Pancreas (tissue), 10 donors: ENCODE measurements at places on chromosomes 5 and 9. TPM values are rescaled to one million over a fixed set of nuclear protein-coding genes. Genes with fewer than 3 reads are reported as not detected.

Gene CA9
- polyA plus RNA-seq, result 9.2 TPM

GRCh38 chr5:169895926-169896325, 84.4 kb downstream of the INSYN2B start:
- no peak for DNase-seq
- no peaks in the 10 kb centered on the region for H3K36me3 ChIP-seq
- H3K27ac ChIP-seq, result no peak overlapping the region
- no peaks in the 10 kb centered on the region for H3K27me3 ChIP-seq
- H3K4me1 ChIP-seq, result no peaks in the 10 kb centered on the region

Gene STK32A
- 2.5 TPM for polyA plus RNA-seq

DNA sequence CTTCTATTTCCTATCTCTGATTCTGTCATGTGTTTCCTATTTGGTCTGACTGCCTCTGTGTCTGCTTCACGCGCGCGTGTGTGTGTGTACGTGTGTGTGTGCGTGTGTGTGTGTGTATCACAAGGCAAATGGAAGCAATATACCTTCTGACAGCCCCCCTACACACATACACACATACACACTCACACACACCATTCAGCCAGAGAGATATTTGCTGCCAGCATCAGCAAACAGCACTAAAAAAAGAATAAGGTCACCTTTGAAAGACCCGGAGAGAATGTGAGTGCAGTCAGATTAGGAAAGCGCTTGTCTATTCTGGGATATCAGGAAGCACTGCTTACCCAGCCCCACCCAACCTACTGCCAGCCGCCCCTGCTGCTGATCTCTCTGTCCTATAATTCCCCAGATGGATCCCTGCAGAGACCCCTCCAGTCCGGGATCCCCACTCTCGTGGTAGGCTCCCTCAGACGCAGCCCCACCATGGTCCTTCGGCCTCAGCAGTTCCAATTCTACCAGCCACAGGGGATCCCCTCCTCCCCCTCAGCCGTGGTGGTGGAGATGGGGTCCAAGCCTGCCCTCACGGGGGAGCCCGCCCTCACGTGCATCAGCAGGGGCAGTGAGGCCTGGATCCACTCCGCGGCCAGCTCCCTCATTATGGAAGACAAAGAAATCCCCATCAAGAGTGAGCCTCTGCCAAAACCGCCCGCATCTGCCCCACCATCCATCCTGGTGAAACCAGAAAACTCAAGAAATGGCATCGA, 45.7 kb downstream of the PLAC8L1 start:
- H3K4me1 ChIP-seq, result no peaks in the 10 kb centered on the region
- H3K27me3 ChIP-seq, result no peaks in the 10 kb centered on the region
- H3K4me3 ChIP-seq, result no peak overlapping the region
- DNase-seq, result no peak
- no peaks in the 10 kb centered on the region for H3K36me3 ChIP-seq

DNA sequence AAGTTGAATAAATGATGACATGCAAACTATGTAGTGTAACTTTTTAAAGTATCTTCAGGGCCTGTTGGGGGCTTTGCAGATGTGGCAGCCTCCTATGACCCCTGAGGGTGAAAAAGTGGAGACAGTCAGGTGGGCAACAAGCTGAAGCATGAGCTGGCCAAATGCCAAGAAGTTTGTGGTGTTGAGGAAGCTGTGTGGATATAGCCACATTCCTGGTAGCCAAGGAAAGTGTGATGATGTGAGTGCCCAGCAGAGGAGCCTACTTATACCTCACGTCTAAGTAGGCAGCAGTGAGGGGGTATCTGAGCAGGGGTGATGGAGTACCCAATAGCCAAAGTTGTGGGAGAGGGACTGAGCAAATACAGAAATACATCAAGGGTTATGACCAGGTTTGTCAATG, 621.2 kb upstream of the CDH6 start:
- H3K4me1 ChIP-seq, result no peaks in the 10 kb centered on the region
- no peaks in the 10 kb centered on the region for H3K36me3 ChIP-seq
- H3K4me3 ChIP-seq, result no peak overlapping the region
- no peak overlapping the region for H3K27ac ChIP-seq
- no peak for DNase-seq
- no peaks in the 10 kb centered on the region for H3K27me3 ChIP-seq

- no peak overlapping the region for H3K27ac ChIP-seq
- H3K4me1 ChIP-seq, result no peaks in the 10 kb centered on the region
- no peaks in the 10 kb centered on the region for H3K27me3 ChIP-seq
- no peak overlapping the region for H3K4me3 ChIP-seq
- no peak for DNase-seq
These were observed 585 bp downstream of the NMUR2 start for GRCh38 chr5:152404494-152404893.
